OCI-LY7 (cell line): ENCODE measurements at places on chromosomes 1 and 21.

DNA sequence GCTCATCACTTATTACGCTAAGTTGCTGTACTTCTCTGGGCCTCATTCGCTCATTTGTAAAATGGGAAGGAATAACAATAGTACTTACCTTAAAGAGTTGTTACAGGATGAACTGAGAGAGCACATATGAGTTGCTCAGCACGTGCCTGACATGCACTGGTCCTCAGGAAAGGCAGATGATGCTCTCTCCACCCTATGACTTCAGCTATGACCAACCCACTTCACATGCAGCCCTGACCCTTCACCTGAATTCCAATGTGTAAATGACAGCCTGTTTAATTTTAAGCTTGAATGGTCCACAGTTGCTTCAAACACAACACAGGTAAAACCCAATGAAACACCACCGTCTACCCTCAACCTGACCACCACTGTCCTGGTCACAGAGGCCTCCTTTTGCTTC lies 32.9 kb downstream of the GADD45A start:
- no peak for DNase-seq

GRCh38 chr1:234313171-234313570 lies 60.1 kb upstream of the COA6 start:
- no peak for DNase-seq

- DNase-seq: no peak
Measured at GRCh38 chr1:11561740-11562139, 82.8 kb downstream of the DISP3 start.

DNA sequence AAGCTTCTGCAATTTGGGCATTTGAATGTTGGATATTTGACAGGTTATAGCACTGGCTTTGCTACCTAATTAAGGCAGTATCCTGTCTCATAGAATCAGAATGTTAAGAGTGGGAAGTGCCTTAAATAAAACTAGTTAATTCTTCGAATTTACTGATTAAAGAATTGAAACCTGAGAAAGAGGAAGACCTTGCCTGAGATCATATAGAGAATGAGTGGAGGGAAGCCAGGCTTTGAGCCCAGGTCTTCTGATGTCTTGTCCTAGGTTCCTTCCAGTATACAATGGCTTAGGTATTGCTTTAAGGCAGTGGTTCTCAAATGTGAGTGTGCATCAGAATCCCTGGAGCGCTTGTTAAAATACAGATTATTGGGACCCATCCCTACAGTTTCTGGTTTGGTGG lies 20.9 kb upstream of the SH3BGRL3 start:
- DNase-seq: no peak

DNA sequence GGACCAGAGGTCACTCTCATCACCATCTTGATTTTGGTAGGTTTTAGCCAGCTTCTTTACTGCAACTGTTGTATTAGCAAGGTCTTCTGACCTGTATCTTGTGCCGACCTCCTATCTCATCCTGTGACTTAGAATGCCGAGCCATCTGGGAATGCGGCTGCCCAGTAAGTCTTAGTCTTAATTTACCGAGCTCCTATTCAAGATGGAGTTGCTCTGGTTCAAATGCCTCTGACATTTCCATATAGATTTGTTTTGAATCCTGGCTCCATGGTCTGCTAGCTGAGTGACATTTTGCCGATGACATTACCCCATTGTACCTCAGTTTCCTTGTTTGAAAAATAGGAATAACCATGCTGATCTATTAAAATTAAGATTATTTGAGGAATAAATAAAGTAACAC lies 193.9 kb upstream of the HMCN1 start:
- DNase-seq: no peak

- DNase-seq: no peak
Measured at GRCh38 chr1:64061430-64062104, 141.9 kb upstream of the UBE2U start.

GRCh38 chr1:155305881-155306391 lies 2.7 kb upstream of the FDPS start:
- DNase-seq: no peak

DNA sequence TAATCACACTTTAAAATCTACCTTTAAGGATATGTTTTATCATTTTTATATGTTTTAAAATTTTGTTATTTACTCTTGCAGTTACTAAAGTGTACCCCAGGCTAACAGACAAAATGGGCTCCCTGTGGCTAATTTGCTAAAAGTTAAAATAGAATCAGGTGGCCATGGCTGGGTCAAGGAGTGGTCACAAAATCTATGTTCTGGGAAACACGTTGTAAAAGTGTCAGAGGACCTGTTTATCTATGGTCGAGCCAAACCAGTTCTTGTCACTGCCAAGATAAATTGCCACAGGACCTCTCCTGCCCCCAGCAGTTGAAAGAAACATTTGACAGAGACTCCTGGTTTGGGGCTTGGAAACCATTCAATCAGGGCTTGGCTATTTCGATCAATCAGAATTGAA lies 21.2 kb upstream of the TTLL7 start:
- no peak for DNase-seq

- DNase-seq: peak; percentile 31
Measured at GRCh38 chr1:235259133-235259778, 68.7 kb downstream of the ARID4B start.

DNA sequence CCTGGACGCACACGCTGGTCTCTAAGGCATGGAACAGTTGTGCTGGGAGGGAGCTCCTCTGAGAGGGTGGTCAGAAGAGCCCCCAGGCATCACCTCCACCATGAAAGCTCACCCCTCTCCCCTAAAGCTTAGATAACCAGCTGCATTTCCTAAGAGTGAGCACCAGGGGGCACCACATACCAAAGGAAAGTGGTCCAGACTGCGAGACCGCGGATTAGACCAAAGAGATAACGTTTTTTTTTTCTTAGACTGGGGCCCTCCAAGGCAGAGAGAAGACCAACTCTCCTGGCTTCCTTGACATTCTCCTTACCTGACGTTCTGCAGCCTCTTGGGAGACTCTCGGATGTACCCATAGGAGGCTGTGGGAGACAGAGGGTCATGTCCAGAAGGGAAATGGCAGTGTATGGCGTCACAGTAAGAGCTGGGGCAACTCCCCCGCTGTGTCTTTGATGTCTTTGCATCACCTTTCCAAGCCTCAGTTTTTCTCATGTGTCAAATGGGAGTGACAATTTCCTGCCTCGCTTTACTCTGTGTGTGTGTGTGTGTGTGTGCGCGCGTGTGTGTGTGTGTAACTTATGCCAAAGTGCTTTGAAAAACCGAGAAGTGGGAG lies 12.3 kb upstream of the IFNLR1 start:
- DNase-seq: peak; percentile 85

DNA sequence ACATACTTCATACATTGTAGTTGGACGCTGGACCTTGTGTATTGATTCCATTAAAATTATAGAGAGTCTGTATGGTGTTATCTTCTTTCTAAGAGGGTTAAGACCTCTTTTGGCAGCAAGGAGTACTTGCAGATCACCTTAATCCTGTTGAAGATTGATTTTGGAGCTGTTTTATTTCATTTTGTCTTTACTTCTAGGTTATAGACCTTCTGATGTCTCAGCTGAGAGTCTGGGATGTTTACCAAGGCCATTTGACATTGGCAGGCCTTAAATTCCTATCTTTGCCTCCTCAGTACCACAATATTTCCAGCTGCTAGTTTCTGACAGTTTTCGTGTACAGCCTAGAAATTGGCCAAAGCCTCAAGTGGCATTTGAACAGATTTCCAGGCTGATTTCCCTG lies 338.0 kb downstream of the LMO4 start:
- no peak for DNase-seq

DNA sequence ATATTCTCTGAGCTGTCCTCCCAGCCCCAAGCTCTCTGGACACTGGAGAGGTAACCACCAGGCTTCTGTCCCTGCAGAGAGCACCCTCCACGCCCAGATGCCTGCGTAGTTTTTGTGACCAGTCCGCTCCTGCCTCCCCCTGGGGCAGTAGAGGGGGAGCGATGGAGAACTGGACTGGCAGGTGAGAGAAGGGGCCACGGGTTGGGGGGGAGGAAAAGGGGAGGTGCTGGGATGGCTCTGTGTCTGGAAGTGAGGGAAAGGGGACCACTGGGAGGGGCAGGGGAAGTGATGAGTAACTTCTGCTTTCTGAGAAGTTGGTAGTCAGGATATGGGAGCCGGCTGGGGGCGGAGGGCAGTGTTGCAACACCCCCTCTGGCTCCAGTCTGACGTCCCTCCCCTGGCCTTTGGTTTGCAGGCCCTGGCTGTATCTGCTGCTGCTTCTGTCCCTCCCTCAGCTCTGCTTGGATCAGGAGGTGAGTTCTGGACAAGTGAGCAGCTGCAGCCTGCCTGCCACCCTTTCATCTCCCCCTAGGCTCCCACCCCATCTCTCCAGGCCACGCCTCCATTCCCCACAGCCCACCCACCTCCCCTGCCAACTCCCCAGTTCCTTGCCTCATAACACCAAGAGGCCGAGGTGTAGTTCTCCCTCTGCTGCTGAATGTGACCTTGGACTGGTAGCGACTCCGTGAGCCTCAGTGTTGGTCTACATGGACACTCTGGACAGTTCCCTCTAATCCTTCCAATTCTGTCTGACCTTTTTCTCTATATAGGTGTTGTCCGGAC lies 3.1 kb downstream of the ADAMTSL4 start:
- DNase-seq: no peak

DNA sequence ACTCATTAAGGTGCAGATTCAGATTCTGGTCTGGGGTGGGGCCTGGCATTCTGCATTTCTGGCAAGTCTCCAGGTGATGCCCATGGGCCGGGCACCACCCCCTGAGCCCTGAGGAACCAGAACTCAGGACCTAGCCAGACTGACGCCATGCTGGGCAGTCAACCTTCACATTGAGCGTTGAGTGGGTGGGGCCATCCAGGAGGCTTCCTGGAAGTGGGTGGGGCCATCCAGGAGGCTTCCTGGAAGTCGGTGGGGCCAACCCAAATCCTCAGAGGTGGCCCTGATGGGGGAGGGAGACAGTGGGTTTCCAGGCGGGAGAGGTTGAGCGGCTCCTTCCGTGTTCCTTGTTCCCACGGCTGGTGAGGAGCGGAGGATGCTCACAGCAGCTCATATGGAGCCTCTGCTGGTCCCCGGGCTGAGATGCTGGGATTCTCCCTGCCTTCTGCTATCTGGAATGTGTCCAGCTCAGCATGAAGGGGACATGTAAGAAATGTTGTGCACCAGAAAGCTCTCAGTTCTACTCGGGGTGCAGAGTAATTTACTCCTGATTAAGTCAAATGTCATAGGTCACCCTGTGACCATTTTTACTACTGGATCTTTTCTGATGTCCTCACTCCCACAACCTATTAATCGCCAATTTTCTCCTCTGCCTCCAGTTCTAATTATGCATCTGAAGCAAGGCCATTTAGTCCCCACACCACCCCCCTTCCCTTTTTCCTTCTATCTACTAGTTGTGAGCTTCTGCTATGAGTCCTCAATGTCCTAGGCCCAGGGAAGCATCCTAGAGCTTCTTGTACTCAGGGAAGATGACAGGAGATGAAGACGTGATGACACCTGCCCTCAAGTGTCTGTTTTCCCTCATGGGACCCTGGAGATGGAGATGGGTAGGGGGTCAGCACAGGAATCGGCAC lies 435.4 kb downstream of the PTPRU start:
- DNase-seq: no peak

GRCh38 chr1:23214640-23215039 lies 2.7 kb downstream of the HTR1D start:
- DNase-seq: no peak

DNA sequence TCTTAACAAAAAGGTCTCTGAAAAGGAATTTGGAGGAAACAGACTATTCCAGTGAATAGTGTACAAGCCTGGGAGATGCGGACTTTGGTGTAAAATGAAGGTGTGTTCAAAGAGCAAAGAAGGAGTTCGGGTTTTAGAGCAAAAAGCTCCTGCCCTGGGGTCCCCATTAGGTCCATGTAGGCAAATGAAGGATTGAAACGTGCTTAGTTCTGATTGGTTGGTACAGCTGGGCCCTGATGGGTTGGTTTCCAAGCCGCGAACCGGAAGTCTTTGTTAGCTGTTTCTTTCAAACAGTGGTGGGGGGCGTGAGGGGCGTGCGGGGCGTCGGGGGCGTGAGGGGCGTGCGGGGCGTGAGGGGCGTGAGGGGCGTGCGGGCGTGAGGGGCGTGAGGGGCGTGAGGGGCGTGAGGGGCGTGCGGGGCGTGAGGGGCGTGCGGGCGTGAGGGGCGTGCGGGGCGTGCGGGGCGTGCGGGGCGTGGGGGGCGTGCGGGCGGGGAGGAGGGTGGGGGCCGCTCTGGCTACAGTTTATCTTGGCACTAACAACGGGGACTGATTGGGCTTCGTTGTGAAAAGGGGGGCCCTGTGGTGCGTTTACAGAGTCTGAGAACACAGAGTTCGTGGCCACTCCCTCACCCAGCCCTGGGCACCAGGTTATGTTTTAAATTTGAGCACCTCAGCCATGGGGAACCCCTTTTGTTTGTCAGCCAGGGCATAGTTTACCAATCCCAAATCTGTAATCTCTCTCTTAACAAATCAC lies 29.4 kb downstream of the LRRC3 start:
- DNase-seq: no peak

GRCh38 chr21:38467911-38468310 lies 30.4 kb downstream of the ERG start:
- no peak for DNase-seq

DNA sequence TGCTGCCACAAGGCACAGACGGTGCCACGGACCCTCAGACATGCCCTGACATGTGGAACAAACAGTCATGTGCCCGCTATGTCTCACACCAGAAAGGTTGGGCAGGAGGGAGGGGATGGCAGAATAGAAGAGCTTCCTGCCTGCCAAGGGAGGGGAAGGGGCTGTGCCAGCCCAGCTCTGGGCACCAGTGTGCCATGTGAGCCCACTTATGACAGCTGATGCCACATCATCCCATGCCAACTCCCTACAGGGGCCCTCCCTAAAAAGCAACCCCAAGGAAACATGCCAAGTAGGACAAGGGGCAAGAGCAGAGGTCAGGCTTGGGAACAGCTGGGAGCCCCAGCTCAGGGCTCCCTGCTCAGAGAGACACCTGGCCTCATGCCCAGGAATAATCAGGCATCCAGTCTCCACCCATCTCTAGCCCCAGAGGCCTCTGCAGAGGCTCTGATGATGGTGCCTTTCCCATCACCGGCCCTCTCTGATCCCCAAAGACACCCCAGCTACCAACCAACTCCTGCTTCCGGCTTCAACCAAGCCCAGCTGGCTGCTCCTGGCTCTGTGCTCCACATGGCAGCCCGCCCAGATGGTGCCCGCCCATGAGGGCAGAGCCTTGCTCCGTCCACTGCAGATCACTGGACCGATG lies 10.3 kb downstream of the ADGRB2 start:
- no peak for DNase-seq

GRCh38 chr1:198902655-198903054 lies 263.8 kb downstream of the PTPRC start:
- no peak for DNase-seq

DNA sequence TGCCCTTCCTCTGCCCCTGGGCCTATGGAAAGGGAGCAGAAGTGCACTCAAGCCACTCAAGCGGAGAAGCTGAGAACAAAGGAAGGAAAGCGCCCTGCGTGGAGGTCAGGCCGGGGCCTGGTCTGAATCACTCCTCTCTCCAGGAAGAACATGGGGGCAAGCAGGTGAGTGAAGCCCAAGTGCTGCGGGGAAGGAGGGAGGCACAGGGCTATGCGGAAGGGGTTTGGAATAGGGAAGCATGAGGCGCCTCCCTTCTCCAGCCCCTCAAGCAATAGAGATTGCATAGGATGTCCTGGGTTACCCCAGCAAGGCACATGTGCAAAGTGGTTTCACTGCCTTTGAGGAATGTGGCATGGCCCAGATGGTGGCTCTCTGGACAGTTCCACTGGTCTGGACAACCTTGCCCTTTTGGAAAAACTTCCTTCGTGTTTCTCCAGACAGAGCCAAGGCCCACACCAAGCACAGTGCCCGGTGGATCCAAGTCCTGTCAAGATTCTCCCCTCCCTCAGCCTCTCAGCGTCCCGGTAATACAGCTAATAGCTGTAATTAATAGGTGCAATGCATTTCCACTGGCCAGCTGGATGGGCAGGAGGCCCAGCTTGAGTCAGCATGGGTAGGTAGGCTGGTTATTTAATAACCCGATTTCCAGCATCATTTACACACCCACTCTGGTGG lies 13.7 kb downstream of the BLACAT1 start:
- DNase-seq: no peak
